ENCODE measurements at places on chromosomes 6 and 20. TPM values are rescaled to one million over a fixed set of nuclear protein-coding genes. Genes with fewer than 3 reads are reported as not detected.

DNA sequence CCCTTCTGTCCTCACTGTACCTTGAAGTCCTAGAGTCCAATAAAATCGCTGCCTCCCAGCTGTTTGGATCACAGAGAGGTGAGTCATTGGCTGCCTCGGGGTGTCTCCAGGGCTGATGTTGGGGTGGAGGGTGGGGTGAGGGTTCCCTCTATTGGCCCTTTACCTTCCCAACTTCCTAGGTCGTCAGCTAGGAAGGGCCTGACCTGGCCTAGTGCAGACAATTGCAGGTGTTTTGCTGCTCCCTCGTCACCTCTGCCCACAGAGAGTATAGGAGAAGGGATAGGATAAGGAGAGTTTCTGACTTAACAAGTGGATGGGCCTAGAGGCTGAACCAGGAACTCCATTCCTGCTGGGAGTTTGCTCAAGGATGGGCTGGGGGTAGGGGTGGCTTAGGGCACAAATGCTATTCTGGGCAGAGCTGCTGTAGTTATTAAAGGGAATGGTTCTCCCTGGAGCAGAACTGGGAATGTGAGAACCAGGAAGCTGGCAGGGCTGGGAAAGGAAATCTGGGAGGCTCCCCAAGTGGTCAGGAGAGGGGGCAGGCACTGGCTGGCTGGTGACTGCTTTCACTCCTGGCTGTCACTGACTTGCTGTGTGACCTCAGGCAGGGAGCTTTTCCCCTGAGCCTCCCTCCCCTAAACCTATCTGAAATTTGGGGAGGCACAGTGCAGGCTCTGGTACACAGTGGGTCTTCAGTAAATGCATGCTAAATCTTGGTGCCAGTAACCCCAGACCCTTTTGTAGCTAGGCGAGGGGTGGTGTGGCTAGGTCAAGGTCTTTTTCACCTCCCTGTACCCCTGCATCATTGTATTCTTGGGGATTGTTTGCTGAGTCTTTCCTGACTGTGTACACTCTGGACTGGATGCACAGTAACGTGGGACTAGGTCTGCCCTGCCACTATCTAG, 1.5 kb downstream of the TP53INP2 start:
- H3K36me3 ChIP-seq: no peaks in the 10 kb centered on the region
- H3K4me3 ChIP-seq: no peak overlapping the region
- no peak for DNase-seq
- peak overlapping the region; percentile 0 for H3K27ac ChIP-seq
- H3K27me3 ChIP-seq: no peaks in the 10 kb centered on the region

DNA sequence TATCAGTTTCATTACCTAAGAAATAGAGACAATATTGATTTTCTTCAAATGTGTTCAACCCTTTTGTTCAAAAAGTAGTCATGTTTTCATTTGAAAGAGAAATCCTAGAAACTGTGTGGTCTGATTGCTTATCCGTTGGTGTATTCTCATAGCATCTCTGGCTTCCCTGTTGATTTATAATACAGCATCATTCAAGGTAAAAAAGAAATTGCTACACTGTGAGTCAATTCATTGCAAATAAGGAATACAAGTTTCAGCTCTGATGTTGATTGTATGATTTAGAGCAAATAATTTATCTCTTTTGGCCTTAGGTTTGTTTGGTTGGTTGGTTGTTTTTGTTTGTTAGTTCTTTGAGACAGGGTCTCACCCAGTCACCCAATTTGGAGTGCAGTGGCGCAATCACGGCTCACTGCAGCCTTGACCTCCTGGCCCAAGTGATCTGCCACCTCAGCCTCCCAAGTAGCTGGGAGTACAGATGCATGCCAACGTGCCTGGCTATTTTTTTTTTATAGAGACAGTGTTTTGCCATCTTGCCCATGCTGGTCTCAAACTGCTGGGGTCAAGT, 185.5 kb upstream of the TNFAIP3 start:
- no peaks in the 10 kb centered on the region for H3K27me3 ChIP-seq
- H3K36me3 ChIP-seq: no peaks in the 10 kb centered on the region
- H3K4me1 ChIP-seq: peaks cover 10% of the 10 kb centered on the region
- no peak overlapping the region for H3K27ac ChIP-seq

- H3K4me3 ChIP-seq: no peak overlapping the region
- H3K4me1 ChIP-seq: no peaks in the 10 kb centered on the region
- no peaks in the 10 kb centered on the region for H3K27me3 ChIP-seq
- DNase-seq: no peak
- H3K36me3 ChIP-seq: no peaks in the 10 kb centered on the region
Measured at GRCh38 chr6:81331526-81331925, 421.0 kb downstream of the TENT5A start.

DNA sequence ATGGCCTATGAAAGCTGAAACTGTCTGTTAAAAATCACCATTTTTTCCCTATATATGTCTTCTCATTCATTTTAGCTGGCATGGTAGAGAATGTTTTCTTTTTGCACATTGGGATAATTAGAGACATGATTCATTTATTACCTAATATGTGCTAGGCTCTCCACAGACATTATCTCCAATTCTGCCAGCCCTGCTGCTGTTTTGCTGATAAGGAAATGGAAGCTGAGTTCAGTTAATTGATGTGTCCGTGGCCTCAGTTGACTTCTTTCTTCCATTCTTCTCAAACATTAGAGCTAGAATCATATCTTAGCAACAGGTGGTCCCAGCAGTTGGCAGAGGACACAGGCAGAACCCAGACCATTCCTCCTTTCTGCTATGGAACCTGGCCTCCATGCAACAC, 644.1 kb upstream of the CITED2 start:
- no peak for DNase-seq
- H3K27ac ChIP-seq: no peak overlapping the region
- no peak overlapping the region for H3K4me3 ChIP-seq
- no peaks in the 10 kb centered on the region for H3K36me3 ChIP-seq

DNA sequence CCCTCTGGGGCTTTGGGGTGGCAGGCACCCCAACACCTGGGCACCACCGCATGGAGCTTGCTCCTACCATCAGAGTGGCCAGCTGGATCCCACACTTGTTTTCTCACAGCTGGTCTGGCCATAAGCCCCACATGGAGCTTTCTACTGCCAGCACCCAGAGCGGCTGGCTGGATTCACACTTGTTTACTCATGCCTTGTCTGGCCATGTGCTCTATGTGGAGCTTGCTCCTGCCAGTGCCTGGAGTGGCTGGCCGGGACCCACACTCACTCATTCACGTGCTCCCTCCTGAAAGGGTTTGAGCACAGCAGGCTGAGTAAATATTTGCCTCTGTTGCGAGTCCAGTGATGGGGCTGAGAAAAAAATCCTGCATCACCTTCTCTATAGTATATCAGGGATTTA, 487.0 kb downstream of the CD109 start:
- no peaks in the 10 kb centered on the region for H3K27me3 ChIP-seq
- H3K36me3 ChIP-seq: no peaks in the 10 kb centered on the region
- no peak overlapping the region for H3K4me3 ChIP-seq
- no peak overlapping the region for H3K27ac ChIP-seq

- H3K27ac ChIP-seq: no peak overlapping the region
- no peaks in the 10 kb centered on the region for H3K4me1 ChIP-seq
- no peaks in the 10 kb centered on the region for H3K27me3 ChIP-seq
- no peak overlapping the region for H3K4me3 ChIP-seq
Measured at GRCh38 chr20:889106-889505, 27.0 kb downstream of the ANGPT4 start.

- H3K36me3 ChIP-seq: no peaks in the 10 kb centered on the region
- no peaks in the 10 kb centered on the region for H3K27me3 ChIP-seq
- DNase-seq: no peak
- no peak overlapping the region for H3K27ac ChIP-seq
Measured at GRCh38 chr6:80771941-80772340, 665.5 kb downstream of the BCKDHB start.

DNA sequence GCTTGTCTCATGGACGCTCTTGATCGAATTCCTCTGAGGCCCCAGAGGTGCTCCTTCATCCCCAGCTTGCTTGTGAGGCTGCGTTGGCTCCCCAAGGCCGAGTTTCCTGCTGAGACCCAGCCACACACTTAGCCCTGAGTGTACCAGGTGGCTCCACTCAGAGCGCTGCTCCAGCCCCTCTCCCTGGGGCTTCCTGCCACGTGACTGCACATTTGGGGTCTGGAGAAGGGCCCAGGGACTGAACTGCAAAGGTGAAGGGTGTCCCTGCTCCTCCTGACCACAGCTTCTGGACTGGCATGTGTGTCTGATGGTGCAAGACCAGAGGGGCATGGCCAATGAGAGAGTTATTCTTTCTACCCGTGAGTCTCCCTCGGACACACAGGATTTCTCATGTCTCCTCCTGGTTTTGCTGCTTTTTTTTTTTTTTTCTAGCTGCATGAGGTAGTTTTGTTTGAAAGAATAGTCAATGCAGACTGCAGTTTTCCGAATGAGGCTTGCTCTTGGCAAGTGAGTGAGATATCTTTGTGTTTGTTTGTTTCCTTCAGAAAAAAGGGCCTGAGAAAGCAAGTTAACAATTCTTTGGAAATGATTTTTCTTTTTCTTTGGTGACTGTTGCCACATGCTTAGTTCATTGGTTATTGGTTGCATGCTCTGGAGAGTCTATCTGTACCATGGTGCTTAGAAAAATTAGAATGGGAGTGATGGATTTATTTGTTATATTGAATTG, 3.1 kb upstream of the ZNF831 start:
- H3K36me3 ChIP-seq: no peaks in the 10 kb centered on the region
- no peak overlapping the region for H3K4me3 ChIP-seq
- H3K4me1 ChIP-seq: no peaks in the 10 kb centered on the region
- no peak for DNase-seq
- H3K27ac ChIP-seq: no peak overlapping the region
- H3K27me3 ChIP-seq: peaks cover 53% of the 10 kb centered on the region

GRCh38 chr6:141877275-141877983, 255.3 kb upstream of the GJE1 start:
- H3K4me3 ChIP-seq: no peak overlapping the region
- H3K27ac ChIP-seq: no peak overlapping the region
- no peaks in the 10 kb centered on the region for H3K36me3 ChIP-seq
- DNase-seq: no peak
- H3K27me3 ChIP-seq: no peaks in the 10 kb centered on the region

- no peak overlapping the region for H3K4me3 ChIP-seq
- H3K27me3 ChIP-seq: no peaks in the 10 kb centered on the region
- no peak for DNase-seq
- no peaks in the 10 kb centered on the region for H3K36me3 ChIP-seq
- H3K27ac ChIP-seq: no peak overlapping the region
- peaks cover 40% of the 10 kb centered on the region for H3K4me1 ChIP-seq
Measured at GRCh38 chr6:108711826-108712225, 136.4 kb upstream of the ARMC2 start.

DNA sequence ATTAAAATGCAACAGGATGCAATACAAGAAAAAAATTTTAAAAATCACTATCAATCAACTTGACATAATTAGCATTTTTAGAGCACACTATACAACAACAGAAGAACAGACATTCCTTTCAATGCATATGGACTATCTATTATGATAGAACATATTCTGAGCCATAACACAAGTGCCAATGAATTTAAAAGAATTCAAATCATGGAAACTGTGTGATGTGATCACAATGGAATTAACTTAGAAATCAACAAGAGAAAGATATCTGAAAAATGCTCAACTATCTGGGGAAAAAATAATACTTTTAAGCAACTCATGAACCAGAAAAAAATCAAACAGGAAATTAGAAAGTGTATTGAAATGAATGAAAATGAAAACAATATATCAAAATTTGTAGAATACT, 106.3 kb downstream of the ADTRP start:
- no peak for DNase-seq
- H3K4me1 ChIP-seq: no peaks in the 10 kb centered on the region
- no peak overlapping the region for H3K4me3 ChIP-seq
- no peak overlapping the region for H3K27ac ChIP-seq
- no peaks in the 10 kb centered on the region for H3K36me3 ChIP-seq

DNA sequence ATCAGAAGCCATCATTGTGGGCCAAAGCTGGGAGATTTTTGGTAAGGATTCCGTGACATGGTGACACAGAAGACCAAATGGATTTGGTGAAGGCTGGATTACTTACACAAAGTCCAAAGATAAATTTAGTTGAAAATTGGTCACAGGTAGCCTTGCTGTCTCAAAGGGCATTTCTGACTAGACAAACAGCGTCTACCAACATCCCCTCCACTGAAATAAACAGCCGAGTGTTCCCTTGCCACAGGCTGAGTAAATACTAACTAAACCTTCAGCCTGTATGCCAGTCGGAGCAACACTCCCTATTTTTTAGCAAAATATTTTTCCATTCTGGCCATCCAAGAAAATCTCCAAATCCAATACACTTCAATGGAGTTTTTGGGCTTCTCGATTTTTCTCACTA, 279.9 kb upstream of the CITED2 start:
- no peaks in the 10 kb centered on the region for H3K36me3 ChIP-seq
- no peak for DNase-seq
- no peaks in the 10 kb centered on the region for H3K4me1 ChIP-seq
- no peak overlapping the region for H3K27ac ChIP-seq

DNA sequence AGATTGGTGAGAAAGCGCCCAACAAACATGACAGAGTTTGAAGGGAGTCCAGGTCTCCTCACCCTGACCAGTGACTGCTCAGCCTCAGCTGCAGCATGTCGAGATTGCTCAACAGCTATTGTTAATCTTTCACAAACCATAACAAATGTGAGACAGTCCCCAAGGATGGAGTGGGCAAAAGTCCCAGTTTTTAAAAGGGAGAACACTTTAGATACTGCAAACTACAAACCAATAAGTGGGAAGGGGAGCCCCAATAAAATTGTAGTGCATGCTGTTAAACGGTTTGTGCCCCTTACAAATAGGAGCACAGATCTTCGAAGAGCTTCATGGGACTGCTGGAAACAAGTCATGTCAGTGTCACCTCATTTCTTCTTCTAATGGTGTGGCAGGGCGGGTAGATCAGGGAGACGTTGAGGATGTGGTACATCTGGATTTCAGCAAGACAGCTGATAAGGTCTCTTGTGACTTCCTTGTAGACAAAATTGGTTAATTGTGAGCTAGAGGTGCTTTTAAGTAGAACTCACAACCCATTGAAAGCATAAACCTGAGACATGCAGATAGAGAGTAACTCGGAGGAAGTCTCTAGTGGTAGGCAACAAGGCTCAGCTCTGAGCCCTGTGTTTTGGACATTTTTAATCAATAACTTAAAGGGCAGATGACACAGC, 134.0 kb upstream of the ARMC2 start:
- H3K27ac ChIP-seq: no peak overlapping the region
- no peaks in the 10 kb centered on the region for H3K36me3 ChIP-seq
- DNase-seq: no peak
- H3K4me3 ChIP-seq: no peak overlapping the region
- peaks cover 40% of the 10 kb centered on the region for H3K4me1 ChIP-seq
- H3K27me3 ChIP-seq: no peaks in the 10 kb centered on the region

DNA sequence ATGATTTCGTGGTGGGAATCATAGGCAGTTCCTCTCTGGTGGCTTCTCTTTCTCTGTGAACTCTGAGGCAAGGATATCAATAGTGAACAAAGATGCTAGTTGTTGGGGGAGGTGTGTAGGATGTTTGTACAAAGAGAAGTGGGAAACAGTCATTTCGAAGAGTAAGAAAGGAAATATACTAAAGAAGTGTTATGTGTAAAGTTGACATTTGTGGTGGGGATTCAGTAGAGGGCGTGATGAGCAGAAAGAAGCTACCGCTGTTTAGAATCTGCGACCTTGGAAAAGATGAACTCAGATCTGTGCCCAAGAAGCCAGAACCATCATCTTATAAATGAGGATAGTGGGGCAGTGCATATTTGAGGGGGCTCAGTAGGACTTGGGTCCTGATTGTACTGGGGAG, 11.4 kb downstream of the SLC35F1 start:
- H3K4me1 ChIP-seq: no peaks in the 10 kb centered on the region
- H3K27ac ChIP-seq: no peak overlapping the region
- H3K36me3 ChIP-seq: no peaks in the 10 kb centered on the region
- no peak overlapping the region for H3K4me3 ChIP-seq
- no peak for DNase-seq

Gene SEMG1
- not detected for total RNA-seq

Gene SEMG2
- not detected for total RNA-seq

Gene ACSS1
- total RNA-seq: 0.27 TPM

Gene JAG1
- 31.9 TPM for total RNA-seq

Gene IL22RA2
- total RNA-seq: not detected

Gene SLC26A8
- total RNA-seq: not detected

Gene PPP1R16B
- total RNA-seq: 0.52 TPM

Gene CDC25B
- total RNA-seq: 223 TPM

Gene CYP21A2
- total RNA-seq: 1.4 TPM

Gene LGSN
- total RNA-seq: 0.30 TPM

All from HCT116 (cell line).